ENCODE measurements at places on chromosomes 1 and 21.

GRCh38 chr1:119101563-119101962, 38.9 kb downstream of the WARS2 start:
- no peak for DNase-seq

DNA sequence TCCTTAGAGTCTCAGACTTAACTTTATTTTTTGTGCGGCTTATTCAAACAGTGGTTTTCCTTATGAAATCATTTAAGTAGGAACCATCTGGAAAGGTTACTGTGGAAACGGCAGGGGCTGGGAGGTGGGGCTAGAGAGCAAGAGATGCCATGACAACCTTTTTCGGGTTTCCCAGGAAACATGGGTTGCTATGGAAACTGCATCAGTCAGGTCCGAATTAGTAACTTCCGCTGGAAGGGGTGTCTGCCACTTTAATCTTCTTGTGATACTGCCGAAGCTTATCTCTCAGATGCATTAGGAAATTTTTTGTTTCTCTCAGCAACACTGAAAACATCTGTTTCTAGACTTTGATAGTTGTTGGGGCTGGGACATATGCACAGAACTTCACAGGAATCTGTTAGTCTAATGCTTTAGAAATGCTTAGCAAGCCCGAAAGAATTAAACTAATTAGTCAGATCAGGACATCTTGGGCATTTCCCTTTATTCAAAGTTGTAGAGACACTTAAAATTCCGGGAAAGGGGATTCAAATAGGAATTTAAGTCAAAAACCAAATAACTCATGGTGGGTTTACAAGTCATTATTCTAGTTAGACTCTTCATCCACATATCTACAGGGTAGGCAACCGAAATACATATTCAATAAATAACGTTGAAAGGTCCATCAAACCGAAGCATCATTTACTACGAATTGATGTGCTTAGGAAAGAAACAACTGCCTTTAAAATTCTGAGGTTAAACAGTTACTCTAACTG, 2.6 kb downstream of the KCNA3 start:
- DNase-seq = peak; percentile 90

- no peak for DNase-seq
Measured at GRCh38 chr1:53259932-53260331, 21.6 kb upstream of the MAGOH start.

DNA sequence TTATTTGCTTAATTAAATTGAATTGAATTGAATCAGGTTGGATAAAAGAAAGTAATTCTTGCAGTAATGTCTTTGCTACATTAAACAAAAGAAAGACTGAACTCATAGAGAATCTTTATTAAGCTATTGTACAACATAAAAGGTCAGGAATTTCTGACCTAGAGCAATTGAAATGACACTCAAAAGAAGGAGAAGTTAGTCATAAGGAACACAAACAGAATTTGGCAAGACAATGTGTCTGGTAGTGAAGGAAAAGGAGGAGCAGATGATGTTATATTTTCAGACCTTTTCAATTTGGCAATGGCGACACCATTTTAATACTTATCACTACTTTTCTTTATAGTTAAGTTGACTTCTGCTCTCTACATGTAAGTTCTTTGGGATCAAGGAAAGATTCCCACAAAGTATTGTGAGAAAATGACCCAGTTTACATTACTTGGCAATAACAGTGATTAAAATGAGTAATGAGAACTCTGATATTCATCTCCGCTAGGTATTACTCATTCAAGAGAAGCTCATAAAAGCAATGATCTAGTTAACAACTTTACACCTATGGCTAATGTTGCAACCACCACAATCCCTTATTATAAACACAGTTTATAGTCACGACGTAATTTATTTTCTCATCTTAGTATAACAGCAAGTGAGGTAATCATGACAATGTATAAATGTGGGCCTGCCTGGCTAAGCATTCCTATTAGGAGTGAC, 14.7 kb upstream of the KRTAP21-1 start:
- DNase-seq = no peak

DNA sequence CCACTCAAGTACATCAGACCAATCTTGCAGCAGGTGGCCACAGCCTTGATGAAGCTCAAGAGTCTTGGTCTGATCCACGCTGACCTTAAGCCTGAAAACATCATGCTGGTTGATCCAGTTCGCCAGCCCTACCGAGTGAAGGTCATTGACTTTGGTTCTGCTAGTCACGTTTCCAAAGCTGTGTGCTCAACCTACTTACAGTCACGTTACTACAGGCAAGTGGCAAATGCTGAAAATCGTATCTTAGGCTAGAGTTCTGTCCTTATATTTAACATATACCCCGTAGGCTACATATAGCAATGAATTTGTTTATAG, 12.1 kb downstream of the HIPK1 start:
- DNase-seq = no peak

GRCh38 chr1:202756391-202756790, 46.1 kb upstream of the SYT2 start:
- no peak for DNase-seq

DNA sequence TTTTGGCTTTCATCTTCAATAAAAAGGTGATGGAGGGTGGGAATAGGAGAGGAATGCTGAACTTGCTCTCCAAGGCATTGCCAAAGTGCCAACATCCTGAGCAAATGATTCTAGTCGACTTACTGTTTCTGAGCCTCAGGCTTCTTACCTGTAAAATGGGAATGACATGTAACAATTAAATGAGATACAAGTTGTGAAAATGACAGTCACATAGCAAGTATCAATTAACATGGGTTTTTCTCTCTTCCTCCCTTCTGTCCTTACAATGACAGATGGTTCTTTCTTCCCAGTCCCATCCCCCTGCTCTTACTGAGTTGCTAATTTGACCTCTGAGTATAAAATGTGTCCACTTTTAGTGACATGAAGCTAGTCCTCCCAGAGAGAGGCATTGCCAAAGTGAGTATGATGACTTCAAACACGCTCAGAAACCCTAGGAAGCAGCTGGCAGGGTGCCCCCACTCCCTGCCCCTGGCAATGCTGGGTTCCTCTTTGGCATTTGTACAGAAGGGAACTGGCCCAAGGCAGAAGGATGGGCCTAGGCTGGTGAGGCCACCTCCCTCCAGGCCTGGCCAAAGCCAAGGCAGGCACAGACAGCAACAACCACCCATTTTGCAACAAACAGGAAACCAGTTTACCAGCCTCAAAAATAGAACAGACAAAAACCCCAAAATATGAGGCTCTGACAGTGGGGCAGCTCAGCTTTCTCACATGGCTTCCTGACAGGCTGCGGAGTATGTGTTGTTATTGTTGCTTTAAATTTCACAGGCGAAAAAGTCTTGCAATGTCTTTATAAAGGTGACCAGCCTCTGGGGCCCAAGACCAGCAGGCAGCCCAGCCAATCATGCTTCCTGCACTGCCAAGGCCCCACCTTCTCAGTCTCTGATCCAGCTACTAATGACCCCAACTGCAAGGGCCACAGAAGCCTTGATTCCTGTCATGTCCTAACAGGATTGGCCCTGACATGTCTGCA, 115.9 kb downstream of the HIVEP3 start:
- no peak for DNase-seq

GRCh38 chr1:31977385-31978131, 36.1 kb upstream of the KHDRBS1 start:
- no peak for DNase-seq

GRCh38 chr1:6294890-6295556, 34.1 kb upstream of the GPR153 start:
- DNase-seq = no peak

DNA sequence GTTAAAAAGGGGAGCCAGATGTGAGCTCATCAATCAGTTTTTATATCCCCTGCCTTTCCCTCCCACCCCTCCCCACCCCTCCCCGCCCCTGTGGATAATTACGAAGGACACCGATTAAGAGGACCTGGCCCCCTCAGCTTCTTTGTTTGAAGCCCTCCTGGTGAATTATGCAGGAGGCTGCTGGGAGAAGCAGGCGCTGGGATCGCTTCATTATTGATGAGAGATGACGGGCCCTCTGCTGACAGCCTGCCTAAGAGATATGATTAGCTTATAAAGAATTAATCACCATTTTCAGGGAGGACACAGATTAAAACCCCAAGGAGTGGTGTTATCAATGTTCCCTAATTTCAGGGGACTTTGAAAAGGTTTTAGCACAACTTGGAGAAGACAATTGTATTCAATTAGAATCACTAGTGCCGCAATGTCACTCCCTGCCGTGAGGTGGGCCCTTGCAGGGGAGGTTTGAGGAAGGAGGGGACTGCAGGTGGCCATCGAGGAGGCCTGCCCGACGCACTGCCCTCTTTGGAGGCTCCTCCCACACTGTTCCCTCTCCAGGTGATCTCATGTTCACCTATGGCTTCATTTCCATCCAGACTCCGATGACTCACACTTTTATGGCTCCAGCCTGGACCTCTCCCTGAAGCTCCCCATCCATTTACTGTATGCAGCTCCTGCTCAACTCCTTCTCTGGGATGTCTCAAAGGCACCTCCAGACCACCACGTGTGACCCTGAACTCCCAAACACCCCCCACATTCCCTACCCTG, 67.0 kb upstream of the KLHDC7A start:
- DNase-seq = no peak

DNA sequence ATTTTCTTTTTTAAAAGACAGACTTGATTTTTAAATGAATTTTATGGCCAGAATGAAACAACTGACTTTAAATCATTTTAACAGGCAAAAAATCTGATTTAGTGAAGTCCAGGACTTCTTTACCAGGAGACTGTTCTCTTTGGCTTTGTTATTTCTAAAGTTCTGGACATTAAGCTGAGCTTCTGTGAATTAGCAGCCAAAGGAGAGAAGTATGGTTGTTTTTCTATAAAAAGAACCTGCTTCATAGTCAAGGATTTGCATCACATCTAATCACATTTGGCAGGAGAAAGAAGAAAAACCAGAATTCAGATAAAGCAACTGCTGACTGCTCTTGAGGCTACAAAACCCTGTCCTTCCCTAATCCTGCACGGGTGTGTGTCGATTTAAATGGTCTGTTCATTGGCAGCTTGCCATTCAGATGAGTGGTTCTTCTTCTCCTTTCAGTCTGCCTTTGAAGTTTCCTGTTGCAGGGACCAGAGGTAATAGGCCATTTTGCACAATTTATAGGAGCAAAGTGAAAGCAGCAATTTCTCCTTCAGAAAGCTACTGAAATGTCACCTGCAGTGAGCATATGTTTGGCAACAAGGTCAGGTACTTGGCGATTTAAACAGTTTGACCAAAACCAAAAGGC, 215.4 kb downstream of the OLFM3 start:
- DNase-seq = no peak

GRCh38 chr1:147820761-147821297, 60.4 kb upstream of the GJA5 start:
- no peak for DNase-seq

GRCh38 chr21:42847051-42847707, 32.2 kb downstream of the WDR4 start:
- DNase-seq = no peak

GRCh38 chr1:41738006-41738405, 180.7 kb downstream of the HIVEP3 start:
- DNase-seq = no peak

- no peak for DNase-seq
Measured at GRCh38 chr1:110087812-110088738, 17.6 kb upstream of the ALX3 start.

GRCh38 chr1:66402194-66402593, 131.8 kb upstream of the SGIP1 start:
- peak; percentile 17 for DNase-seq

DNA sequence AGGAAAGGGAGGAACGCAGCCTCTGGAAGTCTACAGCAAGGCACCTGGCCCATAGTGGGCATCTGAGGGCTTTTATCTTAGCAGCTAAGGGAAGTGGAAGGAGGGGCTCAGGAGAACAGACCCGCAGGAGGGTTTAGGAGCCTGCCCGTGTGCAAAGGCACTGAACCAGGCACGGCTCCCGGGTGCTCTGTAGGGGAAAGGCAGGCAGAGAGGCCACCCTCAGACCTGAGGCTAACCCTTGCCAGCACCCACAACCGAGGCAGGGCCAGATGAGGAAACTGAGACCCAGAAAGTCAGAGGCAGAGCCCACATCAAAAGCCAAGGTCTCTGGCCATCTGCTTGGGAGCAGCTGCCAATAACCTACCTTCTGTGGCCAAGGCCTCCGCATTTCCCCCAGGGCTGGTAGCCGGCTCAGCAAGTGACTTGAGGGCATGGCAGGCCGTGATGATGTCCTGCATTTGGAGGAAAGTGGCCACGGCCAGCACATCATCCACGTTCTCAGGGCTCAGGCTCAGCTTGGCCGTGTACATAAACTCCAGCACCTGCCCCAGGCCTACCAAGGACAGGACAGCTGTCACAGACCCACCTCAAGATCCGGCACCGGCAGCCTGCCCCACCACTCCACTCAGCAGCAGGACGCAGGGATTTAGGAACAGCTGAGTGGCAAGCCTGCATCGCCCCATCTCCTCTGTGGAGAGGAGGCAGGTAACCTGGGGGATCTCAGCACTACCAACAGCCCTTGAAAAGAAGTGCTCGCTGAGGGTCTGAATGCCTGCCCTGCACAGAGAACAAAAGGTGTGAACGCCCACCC, 29.1 kb downstream of the ZBTB17 start:
- DNase-seq = no peak

DNA sequence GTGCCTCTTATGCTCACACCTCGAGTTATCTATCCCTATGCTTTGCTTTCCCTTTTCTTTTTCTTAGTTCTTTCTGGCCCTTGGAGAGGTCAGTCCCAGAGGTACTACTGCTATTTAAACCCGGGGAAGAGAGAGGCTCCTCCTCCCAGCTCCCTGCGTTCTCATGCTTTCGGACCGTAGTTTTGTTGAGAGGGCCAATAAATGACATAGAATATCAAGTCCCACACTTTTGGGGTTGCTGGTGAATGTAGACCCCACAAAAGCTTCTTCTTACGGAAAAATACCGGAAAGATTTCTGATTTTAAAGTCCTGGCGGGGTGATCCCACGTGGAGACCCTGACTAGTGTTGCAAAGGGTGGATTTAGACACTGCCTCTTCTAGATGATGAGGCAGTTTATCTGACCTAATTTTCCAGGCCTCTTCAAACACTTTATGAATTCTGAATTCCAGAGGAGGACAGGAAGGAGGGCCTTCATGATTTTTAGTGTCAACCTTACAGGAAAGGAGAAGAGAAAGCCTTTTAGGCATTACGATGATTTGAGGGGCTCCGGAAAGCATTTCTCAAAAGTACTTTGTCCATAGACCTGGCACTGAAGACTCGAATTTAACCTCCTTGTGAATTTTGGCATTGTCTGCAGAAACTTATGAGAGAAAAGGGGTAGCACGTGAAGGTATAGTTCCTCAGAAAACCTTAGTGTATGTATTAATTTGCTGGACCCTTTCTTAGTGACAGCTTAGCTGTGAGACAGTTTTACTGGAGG, 694 bp downstream of the TMEM167B start:
- DNase-seq = no peak

GRCh38 chr1:28644494-28644893, 1.6 kb upstream of the TAF12 start:
- no peak for DNase-seq

Measured in posterior cingulate gyrus (tissue), 11 donors.